ENCODE measurements at places on chromosomes 16 and 17. TPM values are rescaled to one million over a fixed set of nuclear protein-coding genes. Genes with fewer than 3 reads are reported as not detected.
A peak's percentile ranks its signal among the peaks of the same experiment; 100 is the strongest.

SLFN14 gene
- total RNA-seq = not detected

NKD1 gene
- 0.20 TPM for total RNA-seq

- no peak overlapping the region for H3K27ac ChIP-seq
- DNase-seq = peak; percentile 14
- H3K36me3 ChIP-seq = no peaks in the 10 kb centered on the region
- no peak overlapping the region for H3K4me3 ChIP-seq
Observed at GRCh38 chr17:5793899-5794298, 209.6 kb upstream of the NLRP1 start.

- H3K36me3 ChIP-seq = no peaks in the 10 kb centered on the region
- H3K4me1 ChIP-seq = no peaks in the 10 kb centered on the region
- H3K27me3 ChIP-seq = peaks cover 100% of the 10 kb centered on the region
- no peak overlapping the region for H3K27ac ChIP-seq
Observed at GRCh38 chr17:49440581-49440980, 25.9 kb upstream of the PHB1 start.

DNA sequence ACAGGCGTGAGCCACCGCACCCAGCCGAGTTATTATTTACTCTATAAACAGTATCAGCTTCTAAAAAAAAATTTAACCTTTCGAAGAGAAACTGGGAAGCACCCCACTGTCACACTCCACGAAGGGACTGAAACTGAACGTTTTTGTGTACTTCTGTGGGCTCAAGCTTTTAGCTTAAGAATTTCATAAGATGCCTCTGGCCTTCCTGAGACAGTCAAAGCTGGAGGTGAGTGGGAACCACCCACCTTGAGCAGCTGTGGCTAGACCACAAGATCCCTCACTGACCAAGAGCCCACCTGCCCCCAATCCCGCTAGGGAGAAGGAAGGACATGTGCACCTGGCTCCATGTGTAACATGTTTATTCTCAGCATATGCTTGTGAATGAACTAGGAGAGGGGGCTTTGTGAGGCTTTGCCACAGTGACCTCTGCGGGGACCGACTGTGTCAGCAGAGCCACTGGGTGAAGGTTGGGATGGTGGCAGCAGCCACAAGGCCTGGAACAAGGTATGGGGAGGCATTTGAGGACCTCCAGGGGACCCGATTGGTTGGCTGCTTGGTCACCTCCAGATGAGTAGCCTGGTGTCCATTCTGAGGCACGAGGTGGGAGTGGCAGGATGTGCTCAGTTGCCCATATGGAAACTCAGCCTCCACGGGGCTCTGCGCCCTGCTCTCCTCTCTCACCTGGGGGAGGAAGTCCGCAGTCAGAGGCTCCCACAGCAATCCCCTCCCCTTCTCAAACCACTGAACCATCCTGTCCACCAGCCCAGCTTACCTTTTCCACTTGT, 4.8 kb downstream of the DPEP3 start:
- no peak overlapping the region for H3K27ac ChIP-seq
- no peaks in the 10 kb centered on the region for H3K36me3 ChIP-seq
- DNase-seq = no peak
- H3K4me1 ChIP-seq = no peaks in the 10 kb centered on the region

Data from Calu3 (cell line).